ENCODE measurements at places on chromosomes 5 and 9.

DNA sequence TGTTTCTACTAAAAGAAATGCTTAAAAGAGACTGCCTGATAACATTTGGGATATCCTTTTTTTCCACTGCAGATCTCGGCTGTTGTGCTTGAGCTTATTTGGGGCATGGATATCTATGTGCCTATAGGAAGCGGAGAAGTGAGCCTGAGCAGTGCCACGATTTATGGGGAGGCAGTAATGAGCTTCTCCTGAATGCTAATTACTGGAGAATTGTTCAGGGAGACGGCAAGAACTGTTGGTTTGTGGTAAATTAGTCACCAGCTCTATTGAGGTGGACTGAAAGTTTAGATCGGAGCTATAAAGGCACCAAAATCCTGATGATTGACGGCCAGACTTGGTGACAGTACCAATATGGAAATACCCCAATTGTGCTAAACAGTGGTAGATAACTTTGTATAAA lies 186.5 kb downstream of the ARHGEF28 start:
- DNase-seq, result no peak

GRCh38 chr5:73722231-73722630 lies 96.2 kb downstream of the ARHGEF28 start:
- no peak for DNase-seq

DNA sequence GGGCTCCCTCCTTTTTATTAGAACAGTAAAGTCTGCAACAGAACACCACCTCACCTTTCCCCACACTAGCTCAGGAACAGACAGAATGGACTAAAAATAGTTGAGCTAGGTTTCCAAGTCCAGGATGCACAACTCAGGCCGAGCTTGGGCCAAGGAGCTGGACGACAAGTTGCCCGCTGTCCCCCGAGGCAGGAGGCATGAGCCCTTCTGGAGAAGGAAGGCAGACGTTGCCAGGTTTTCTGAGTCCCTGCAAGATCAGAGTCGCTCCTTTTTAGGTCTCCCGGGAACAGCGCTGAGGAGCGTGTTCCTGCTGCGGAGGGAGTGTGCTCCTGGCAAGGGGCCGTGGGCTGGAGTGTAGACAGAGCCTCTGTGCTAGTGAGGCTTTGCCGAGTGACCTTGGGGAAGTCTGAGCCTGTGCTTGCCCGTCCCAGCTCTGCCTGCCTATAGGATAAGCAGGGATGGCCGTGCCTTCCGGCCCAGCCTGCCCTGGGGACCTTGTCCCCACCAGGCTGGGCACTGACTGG lies 121.6 kb downstream of the WNK2 start:
- DNase-seq, result no peak

- no peak for DNase-seq
These were observed 8.8 kb upstream of the PTGDS start for GRCh38 chr9:136968333-136969127.

- no peak for DNase-seq
These were observed 122.8 kb downstream of the CAMK4 start for GRCh38 chr5:111347021-111347420.

DNA sequence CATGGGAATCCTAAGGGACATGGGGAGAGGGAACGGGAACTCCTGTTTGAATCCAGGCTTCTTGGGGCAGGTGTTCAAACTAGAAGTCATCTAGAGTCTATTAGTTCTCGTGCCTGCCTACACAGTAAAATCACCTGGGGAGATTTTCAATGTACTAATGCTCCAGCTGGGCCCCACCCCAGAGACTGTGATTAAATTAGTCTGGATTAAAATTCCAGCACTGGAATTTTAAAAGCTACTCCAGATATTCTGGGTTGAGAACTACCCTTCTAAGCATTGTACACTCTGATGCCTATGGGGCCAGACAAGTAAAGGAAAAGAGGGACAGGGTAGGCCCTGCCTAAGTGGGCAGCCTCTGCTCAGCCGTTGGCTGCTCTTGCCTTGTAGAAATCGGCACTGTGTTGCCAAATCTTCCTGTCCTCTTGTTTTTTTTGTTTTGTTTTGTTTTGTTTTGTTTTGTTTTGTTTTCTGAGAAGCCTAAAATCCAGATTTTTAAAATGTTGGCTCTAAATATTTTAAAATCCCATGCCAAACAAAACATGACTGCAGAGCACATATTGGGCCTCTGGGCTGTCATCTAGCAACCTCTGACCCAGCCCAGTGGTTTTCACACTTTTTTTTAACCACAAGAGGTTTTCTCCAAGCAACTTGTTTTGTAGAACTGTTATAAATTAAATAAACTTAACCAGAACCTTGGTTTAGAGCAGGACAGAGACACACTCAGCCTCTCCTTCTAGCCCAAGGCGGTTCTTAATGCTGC lies 29.0 kb downstream of the ADRB2 start:
- DNase-seq, result no peak

DNA sequence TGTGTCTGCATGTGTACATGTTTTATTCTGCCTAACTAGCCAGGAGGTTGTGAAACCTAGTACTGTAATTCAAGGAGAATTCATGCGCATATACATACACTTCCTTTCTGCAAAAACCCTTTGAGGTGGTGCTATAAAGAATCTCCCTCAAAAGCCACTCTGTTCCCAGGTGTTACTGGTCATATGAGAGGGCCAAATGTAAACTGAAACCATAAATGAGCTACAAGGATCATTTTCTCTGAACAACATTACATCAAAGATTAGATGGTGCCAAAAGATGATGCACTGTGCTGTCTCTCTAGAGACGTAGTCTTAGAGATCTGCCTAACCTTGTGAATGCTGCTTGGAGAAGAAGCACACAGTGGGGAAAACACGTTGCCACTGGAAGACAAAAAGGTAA lies 15.7 kb downstream of the NREP start:
- DNase-seq, result no peak

GRCh38 chr9:5879419-5880181 lies 11.1 kb upstream of the MLANA start:
- DNase-seq, result no peak

- DNase-seq, result no peak
These were observed 154.3 kb downstream of the C5orf15 start for GRCh38 chr5:133814152-133814551.

DNA sequence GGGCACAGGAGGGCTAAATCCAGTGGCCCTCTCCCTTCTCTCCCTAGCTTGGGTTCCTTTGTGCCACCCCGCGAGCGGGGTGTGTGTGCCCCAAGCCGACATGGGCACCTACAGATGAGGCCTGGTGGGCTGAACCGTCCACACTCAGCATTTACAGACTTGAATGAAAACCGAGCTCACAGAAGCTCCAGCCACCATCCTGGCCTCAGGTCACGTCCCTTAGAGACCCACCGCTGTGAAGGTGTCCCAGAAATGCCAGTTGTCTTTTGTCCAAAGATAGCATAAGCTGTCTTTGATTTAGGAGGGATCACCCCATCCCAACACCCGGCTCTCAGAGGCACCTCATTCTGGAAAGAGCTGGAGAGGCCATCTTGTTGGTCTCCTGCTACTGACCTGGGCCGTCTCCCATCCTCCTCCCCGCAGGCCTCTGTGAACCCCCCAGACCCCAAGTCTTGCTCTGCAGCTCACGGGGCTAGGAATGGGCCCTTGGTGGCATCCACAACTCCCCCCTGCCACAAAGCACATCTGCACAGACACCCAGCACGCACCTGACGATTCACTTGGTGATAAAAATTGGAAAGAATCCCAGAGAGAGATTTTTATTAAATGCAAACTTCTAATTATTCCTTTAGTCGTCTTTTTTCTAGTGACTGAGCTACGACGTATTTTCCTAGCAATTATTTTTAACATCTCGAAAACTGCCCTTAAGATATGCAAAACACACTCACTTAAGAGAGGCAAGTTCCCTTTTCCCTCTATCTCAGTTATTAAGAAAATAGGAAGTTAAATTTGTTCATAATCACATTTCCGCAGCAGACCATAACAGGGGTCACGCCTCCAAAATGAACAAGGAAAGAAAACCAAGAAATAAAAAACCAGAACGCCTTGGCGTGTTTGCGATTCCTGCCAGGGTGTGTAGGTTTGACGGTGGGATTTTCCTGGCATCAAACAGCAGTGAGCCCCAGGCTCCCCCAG lies 80.5 kb upstream of the LMX1B start:
- DNase-seq, result peak; percentile 76

- no peak for DNase-seq
These were observed 445.3 kb downstream of the NTRK2 start for GRCh38 chr9:85114799-85115198.

- no peak for DNase-seq
These were observed 9.4 kb downstream of the LCN12 start for GRCh38 chr9:136961279-136962065.

GRCh38 chr5:10199692-10200091 lies 50.0 kb downstream of the ATPSCKMT start:
- no peak for DNase-seq

GRCh38 chr9:138052635-138053320 lies 175.2 kb downstream of the CACNA1B start:
- no peak for DNase-seq

DNA sequence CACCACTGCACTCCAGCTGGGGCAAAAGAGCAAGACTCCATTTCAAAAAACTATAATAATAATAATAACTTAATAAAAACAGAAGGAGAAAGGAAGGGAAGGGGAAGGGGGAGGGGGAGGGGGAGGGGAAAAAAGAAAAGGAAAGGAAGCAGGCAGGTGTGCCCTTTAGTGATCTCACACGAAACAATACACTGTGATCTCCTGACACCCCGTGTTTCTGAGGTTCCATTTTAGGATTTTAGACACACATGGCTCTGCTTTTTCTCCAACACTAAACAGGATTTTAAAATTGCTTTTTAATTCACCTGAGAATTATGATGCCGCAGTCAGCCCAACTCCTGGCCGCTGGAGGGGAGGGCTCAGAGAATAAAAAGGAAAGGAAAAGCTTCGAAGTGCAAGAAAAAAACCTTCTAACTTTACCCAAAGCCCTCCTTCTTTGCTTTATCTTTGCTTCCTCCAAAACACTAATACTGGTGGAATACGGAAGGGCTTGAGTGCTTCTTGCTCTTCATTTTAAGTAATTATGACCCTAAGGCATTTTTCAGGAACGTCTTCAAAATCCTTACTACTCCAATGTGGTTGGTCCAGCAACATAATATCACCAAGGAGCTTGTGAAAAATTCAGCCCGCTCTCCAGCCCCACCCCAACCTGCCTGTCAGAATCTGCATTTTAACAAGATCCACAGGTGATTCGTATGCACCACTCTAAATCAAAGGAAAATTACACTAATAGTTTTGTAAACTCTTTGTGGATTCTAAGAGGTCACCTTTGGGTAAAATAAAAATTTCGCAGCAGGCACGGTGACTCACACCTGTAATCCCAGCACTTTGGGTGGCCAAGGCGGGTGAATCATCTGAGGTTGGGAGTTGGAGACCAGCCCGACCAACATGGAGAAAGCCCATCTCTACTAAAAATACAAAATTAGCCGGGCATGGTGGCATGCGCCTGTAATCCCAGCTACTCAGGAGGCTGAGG lies 66.0 kb downstream of the MYO10 start:
- no peak for DNase-seq

DNA sequence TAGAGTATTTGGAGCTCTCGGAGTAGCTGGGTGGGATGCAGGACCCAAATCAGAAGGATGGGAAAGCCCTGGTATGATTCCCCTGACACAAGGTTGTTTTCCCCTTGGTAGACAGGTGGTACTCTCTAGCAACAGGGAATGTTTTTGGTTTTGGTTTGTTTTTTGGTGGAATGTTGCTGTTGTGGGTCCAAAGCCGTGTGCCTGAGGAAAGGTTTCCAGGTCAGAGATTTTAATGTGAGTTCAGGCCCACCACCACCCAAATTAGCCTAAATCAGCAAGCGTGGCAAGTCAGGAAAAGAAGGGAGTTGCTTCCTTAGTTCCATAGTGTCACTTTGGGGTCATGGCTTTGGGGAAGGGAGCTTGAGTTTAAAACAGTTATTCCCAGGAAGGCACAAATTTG lies 385.5 kb downstream of the RAB3C start:
- no peak for DNase-seq

- no peak for DNase-seq
These were observed 13.1 kb downstream of the DAP start for GRCh38 chr5:10747678-10748622.

DNA sequence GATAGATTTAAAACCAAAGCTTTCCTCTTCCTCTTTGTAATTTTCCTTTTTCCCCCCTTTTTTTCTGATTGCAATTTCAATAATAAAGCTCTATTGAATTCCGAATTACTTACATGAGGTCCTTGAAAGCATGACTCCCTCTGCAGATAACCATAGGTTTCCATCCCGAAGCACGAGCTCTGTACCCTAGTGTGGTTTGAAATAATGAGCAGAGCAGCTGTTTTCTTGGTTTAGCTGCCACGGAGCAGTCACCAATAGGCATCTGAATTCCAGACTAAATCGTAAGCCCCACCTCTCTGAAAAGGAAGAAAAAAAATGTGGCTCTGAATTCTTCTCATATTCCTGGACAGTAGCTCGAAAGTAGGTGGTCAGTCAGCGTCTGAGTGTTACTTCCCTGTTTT lies 18.5 kb upstream of the GNE start:
- DNase-seq, result no peak

GRCh38 chr5:27158775-27159174 lies 120.4 kb upstream of the CDH9 start:
- no peak for DNase-seq

DNA sequence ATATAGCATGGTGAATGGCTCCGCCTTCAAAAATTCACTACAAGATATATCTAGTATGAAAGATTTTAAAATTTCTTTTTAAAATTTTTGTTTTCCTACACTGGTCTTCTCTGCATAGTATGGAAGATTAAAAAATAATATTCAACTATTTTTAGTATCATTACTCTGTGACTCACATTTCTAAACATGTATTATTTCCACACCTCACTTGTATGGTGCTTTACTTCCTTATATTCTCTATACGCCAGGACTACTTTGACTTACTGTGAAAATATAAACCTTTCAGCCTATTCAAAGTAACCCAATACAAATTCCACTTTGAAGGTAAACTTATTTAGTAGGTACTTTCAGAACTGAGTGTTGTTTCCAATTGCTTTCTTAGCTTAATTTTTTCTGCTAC lies 26.8 kb upstream of the TXNDC8 start:
- peak; percentile 29 for DNase-seq

GRCh38 chr5:143501310-143502044 lies 98.0 kb upstream of the NR3C1 start:
- no peak for DNase-seq

GRCh38 chr9:35907711-35908503 lies 1.4 kb upstream of the SPAAR start:
- DNase-seq, result peak; percentile 17

DNA sequence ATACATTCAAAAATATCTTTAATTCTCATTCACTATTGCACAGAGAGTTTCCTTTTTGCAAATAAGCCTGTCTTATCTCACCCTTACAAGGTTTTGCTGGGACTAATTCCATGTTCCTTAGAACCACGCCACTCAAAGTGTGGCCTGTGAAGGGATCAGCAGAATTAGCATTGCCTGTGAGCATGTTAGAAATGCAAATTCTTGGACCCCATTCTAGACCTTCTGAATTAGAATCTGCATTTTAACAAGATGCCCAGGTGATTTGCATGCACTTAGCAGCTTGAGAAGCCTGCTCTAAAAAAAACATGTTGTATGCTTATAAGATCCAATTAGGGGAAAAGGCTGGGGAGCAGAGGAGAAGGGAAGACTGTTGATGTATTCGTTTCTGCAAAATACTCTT lies 460.0 kb downstream of the NTRK2 start:
- DNase-seq, result no peak

Measured in inflammatory macrophage treated with lipopolysaccharide for 1 hour (primary cell).